ENCODE measurements at places on chromosomes 1 and 21.

DNA sequence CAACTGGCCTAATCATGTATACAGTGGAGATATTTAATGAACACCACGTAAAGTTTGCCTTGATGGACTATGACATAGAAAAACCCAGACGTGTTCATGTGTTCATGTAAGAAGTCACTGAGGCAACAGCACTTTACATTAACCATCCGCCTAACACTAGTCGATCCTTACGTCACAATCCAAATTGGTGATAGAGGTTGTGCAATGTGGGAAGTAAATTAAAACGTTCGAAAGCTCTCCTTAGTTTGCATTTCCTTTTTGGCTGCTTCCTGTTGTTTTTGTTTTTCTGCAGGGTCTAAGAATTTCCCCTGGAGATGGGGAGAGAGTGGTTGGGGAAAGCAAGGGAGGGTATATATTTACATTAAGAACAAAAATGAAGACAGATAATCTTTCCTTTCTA is 587.5 kb upstream of the ADGRL2 start:
- DNase-seq = no peak

GRCh38 chr1:245915406-245915805 is 591.7 kb downstream of the SMYD3 start:
- no peak for DNase-seq

GRCh38 chr1:20663969-20664715 is 3.0 kb upstream of the DDOST start:
- no peak for DNase-seq

- DNase-seq = no peak
Observed at GRCh38 chr1:233668146-233668724, 54.3 kb downstream of the KCNK1 start.

- DNase-seq = no peak
Observed at GRCh38 chr21:35395728-35396127, 346.6 kb upstream of the RUNX1 start.

DNA sequence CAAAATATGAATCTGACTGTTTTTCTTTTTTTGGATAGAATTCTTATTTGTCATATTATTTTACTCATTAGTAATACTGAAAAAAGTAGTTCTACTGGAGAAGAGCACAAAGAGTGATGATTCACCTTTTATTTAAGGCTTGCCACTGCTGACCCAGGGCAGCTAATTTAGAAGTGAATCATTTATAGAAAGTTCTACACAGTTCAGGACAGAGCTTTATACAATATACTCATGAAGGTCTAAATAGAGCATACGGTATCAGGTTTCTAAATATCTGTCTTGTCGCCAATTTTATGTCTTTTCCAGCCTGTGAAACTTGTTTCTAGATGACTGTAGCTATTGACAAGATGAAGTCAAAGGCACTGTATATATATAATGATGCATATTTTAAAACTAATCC is 25.0 kb downstream of the GIPC2 start:
- no peak for DNase-seq

GRCh38 chr1:53344921-53345838 is 17.3 kb upstream of the LRP8 start:
- no peak for DNase-seq

DNA sequence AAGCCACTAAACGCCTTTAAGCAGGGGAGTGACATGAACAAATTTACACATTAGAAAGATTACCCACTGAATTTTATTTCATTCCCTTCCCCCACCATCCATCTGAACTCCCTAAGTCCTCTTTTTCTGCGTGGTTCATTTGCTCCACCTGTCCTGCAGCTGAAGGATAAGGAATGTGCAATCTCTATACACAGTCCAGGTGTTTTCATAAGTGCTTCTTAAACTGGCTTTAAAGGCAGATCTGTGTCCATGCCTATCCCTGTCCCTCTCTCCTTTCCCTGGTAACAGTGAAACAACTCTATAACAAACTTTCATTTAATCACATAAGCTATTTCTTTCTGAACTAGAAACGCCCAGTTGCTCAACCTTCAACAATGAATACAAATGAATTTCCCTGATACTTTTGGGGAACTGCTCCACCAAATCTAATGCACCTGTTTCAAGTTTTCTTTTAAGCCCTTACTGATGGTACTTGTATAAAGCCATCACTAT is 8.4 kb downstream of the GSTM3 start:
- no peak for DNase-seq

DNA sequence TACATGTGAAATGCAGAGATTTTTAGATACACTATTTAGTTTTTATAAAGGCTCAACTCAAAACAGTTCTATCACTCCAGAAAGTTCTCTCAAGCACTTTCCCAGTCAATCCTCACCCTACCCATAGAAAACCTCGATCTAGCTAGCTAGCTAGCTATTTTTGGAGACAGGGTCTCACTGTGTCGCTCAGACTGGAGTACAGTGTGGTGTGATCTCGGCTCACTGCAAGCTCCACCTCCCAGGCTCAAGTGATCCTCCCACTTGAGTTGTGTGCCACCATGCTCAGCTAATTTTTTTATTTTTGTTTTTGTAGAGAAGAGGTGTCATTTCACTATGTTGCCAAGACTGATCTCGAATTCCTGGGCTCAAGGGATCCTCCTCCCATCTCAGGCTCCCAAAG is 236.9 kb downstream of the RERE start:
- DNase-seq = no peak

DNA sequence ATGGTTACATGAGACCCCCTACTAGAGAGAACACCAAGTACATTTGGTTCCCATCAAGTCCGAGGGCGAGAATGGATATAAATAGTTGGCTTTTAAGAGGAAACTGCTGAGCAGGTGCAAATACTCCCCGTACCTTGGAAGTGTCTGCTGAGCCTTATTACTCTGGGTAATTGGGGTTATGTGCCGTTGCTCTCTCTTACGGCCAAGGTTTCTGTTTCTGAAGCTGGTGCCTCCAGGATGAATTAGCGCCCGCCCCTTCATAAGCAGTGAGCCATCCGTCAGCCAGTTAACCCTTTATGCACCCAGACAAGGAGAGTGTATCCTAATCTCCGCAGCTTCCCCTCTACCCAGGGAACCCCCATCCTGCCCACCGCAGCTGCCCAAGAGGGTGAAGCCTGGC is 90.4 kb upstream of the AJAP1 start:
- no peak for DNase-seq

Measured in head of caudate nucleus (tissue), 42 donors.